Activated CD4-positive, alpha-beta T cell treated with anti-CD3 and anti-CD28 coated beads, Interleukin-2, amount 10 ng/mL, durations not matched to agents 7 days and 5 days (primary cell): ENCODE measurements at places on chromosomes 16 and 17. TPM values are rescaled to one million over a fixed set of nuclear protein-coding genes. Genes with fewer than 3 reads are reported as not detected.

DNA sequence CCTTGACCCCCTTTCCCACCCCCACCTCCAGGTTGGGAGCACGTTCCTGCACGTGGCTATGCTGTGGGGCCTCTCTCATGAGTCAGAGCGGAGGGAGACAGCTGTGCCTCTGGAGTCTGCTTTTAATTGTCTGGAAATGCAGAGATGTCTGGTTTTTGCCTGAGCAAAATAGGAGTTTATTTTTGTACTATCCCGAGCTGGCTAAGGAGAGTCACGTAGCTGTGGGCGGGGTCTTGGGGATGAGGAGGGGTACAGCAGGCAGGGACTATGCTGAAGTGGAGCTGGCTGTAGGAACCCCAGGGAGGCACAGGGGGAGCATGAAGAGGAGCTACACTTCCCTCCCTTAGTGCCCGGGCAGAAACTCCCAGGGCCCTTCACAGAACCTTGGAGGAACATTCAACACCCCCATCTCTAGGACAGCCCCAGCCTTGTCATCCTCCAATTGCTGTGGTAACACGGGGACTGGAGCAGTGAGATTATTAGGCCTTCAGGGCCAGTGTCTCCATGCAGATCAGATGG lies 44.7 kb upstream of the LGALS9 start:
- no peak for DNase-seq

RPL23 gene
- total RNA-seq: 1,160 TPM

KCNH6 gene
- not detected for total RNA-seq

- DNase-seq: no peak
Measured at GRCh38 chr16:84553873-84554399, 49.5 kb upstream of the MEAK7 start.

- DNase-seq: no peak
Measured at GRCh38 chr17:78539781-78540180, 37.4 kb downstream of the DNAH17 start.

DNA sequence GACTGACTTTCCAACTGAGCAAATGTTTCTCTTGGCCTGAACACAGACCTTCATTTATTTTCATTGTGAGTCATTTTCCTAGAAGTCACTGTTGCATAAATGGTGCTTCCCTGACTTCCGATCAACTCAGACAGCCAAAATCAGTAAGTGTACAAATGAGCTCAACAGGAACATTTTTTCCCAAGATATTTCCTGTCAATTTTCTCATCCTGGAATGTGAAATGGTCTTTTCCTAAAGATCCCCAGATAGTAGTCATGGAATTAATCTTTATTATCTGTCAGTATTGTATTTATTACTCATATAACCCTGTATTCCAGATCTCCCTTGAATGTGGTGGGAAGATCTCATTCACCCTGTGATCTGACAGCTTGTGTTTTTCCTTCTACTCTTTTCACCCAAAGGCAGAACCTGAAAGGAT lies 360.3 kb upstream of the KIF2B start:
- DNase-seq: no peak

- DNase-seq: no peak
Measured at GRCh38 chr16:73197598-73197997, 149.7 kb upstream of the ZFHX3 start.

RHBDF1 gene
- total RNA-seq: 0.10 TPM

GUCY2D gene
- not detected for total RNA-seq

GRCh38 chr17:10920558-10921108 lies 82.7 kb upstream of the PIRT start:
- no peak for DNase-seq

GRCh38 chr16:10098991-10099390 lies 83.2 kb downstream of the GRIN2A start:
- DNase-seq: no peak

GRCh38 chr17:49151996-49152395 lies 19.4 kb downstream of the B4GALNT2 start:
- DNase-seq: no peak

TLCD2 gene
- total RNA-seq: 0.07 TPM

GRCh38 chr16:77434022-77434529 lies 758 bp downstream of the ADAMTS18 start:
- DNase-seq: no peak
